ENCODE measurements at places on chromosomes 12 and 14.

GRCh38 chr12:117049295-117049694 is 49.9 kb downstream of the TESC start:
- DNase-seq, result no peak

- no peak for DNase-seq
Measured at GRCh38 chr14:52020866-52021717, 31.7 kb downstream of the RTRAF start.

DNA sequence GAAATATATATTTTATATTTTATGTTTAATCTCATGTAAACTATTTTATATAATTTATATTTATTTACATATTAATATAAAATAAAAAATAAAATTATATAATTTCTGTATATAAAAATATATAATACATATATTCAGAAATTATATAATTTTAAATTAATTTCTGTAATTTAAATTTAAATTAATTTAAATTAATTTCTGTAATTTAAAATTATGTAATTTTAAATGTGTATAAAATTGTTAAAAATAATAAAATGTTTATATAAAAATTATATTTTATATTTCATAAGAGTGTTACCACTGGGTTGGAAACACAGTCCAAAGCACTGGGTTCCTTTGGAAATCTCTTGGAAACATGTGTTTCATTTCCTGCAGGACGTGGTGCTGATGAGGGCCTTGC is 94.6 kb downstream of the DNAH10 start:
- DNase-seq, result no peak

DNA sequence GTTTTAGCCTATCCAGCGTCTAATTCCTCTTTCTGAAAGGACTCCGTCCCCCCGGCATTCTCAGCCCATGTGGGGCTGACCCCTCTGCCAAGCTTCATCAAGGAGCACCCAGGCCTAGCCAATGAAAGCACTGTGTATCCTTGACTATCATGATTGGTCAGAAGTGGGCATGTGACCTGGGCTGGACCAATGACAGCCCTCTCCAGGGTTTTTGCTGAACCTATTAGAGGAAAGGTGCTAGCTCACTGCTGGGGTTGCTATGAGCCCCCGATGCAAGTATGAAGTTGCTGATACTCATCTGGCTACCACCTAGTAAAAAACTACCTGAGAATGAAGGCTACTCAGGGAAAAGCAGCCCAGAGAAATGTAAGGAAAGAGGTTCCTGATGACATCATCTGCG is 68.1 kb downstream of the LRRC74A start:
- no peak for DNase-seq

GRCh38 chr14:70097576-70098249 is 91.0 kb downstream of the SLC8A3 start:
- DNase-seq, result no peak

DNA sequence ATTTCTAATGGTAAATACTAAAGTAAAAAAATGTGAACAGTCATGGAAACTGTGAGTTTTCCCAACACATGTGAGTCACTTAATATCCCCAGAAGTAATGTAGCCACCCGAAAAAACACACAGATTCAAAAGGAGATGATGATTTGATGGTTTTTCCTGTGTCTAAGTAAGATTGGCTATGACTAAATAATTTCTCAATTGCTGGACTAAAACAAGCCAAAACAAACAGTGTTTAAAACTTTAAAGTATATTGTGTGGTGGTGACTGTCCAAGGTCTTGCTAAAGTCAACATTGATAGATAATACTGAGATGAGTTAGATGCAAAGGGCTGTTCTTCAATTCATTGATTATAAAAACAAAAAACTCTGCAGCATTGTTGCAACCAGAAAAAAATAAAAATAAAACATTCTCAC is 89.6 kb upstream of the SOX5 start:
- no peak for DNase-seq

DNA sequence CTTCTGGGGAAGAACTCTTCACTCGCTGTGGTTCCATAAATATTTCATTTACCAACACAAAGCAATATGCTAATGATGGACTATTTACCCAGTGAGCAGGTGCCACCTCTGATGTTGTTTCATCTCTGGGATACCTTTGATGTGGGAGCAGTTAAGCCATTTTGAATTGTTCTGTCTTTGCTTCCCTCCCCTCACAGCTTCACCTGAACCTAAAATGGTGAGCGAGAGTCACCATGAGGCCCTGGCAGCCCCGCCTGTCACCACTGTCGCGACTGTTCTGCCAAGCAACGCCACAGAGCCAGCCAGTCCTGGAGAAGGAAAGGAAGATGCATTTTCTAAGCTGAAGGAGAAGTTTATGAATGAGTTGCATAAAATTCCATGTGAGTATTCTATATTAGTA is 352.7 kb downstream of the SYT1 start:
- DNase-seq, result no peak

DNA sequence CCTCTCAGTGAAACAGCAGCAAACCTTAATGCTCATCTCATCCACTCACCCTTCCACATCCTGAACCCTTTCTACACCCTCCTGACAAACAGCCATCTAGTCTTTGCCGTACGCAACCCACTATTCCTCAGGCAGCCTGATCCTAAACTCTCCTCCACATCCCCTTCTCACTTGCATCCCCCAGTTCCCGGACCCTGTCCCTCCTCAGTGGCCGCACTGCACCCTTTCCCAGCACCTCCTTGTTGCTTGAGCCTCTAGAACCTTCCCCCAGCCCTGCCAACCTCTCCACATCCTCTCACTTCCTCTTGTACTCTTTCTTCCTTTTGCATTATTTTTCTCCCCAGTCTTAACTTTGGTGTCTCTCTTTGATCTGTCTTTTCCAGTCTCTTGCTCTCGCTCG is 42.9 kb downstream of the IQSEC3 start:
- no peak for DNase-seq

DNA sequence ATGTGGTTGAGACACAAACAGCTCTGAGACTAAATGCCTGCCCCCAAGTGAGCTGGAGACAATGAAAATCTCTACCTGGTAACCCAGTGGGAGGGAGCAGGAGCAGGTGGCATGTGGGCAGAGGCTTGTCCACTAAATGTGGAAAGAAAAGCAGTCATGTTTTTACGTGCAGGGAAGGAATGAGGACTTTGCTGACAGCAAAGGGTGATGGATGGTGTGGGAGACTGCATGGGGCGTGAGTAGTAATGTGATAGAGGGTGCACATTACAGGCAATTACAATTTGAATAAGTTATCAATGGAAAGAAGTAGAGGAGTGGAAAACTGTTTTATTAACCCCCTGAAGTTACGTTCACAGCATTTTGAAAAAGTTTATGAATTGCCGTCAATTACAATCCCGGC is 176.6 kb downstream of the NRXN3 start:
- DNase-seq, result no peak
